ENCODE measurements at places on chromosomes 16 and 17.

- DNase-seq = no peak
These were observed 544.5 kb downstream of the NPIPA7 start for GRCh38 chr16:16923479-16923878.

- no peak for DNase-seq
These were observed 580.8 kb upstream of the EEF2KMT start for GRCh38 chr16:5678371-5678770.

GRCh38 chr16:81940781-81941560 is 70.3 kb downstream of the SDR42E1 start:
- no peak for DNase-seq

DNA sequence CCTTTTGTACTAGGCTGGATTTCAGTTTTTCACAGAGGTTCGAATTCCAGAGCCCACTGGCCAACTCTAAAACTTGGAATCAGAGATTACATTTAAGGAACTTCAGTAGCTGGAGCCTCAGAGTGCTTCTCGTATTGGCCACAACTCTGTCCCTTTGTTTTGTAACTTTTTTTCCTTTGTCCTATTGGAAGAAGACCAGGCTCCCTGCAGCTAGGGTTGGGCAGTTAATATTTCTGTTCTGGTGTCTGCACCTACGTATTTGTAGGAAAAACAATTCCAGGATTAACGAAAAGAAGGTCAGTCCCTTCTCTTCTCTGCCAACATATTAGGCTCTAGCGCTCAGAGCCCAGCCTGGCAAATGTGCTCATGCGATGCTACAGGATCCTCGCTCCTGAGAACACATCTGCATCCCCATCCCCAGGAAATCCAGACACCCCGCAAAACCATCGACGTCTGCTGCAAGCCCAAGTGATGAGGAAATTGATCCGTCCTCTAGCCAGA is 1.9 kb downstream of the CDH11 start:
- no peak for DNase-seq

- no peak for DNase-seq
These were observed 39.6 kb downstream of the STX8 start for GRCh38 chr17:9536061-9536460.

All from stimulated activated CD4-positive, alpha-beta T cell treated with anti-CD3 and anti-CD28 coated beads, Interleukin-15, amount 100 ng/mL, for 1 hour (primary cell).